Panc1 (cell line): ENCODE measurements at places on chromosomes 7 and 10. TPM values are rescaled to one million over a fixed set of nuclear protein-coding genes. Genes with fewer than 3 reads are reported as not detected.

Gene CNTNAP2
- 0.03 TPM for total RNA-seq

Gene KLF14
- total RNA-seq = 0.39 TPM

DNA sequence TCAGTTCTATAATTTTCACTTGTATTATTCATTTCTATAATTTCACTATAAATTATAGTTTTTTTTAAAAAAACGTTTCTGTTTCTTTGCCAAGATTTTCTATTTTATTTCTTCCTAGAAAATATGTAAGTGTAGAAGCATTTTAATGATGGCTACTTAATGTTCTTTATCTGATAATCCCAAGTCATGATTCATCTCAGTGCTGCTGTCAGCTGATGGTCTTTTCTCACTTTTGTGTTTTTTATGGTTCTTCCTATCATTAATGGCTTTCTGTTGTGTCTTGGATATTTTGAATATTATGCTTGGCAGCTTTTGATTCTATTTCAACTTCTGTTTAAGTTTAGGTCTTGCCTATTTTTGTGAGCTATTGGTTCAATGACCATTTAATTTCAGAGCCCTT is 268.6 kb downstream of the BAMBI start:
- no peaks in the 10 kb centered on the region for H3K27me3 ChIP-seq
- H3K4me3 ChIP-seq = no peak overlapping the region
- H3K36me3 ChIP-seq = no peaks in the 10 kb centered on the region

DNA sequence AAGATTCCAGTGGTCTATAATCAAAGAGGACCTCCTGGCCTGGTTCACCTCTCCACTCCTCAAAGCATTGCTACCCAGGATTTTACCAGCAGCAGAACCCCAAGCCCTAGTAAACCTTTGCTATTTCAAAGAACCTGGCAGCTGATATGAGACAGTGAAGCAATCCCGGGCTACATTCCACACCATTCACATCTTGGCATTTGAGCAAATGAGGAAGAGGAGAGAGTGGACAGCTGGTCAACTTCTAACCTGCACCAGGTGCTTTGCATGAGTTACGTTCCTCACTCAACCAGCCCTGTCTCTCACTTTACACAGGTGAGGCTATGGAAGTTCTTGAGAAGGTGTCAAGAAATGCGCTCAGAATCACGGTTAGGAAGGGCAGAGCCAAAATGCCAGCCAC is 1.1 kb downstream of the CCDC3 start:
- no peaks in the 10 kb centered on the region for H3K36me3 ChIP-seq
- H3K4me3 ChIP-seq = no peak overlapping the region
- no peaks in the 10 kb centered on the region for H3K27me3 ChIP-seq
- no peak for DNase-seq
- no peaks in the 10 kb centered on the region for H3K4me1 ChIP-seq

DNA sequence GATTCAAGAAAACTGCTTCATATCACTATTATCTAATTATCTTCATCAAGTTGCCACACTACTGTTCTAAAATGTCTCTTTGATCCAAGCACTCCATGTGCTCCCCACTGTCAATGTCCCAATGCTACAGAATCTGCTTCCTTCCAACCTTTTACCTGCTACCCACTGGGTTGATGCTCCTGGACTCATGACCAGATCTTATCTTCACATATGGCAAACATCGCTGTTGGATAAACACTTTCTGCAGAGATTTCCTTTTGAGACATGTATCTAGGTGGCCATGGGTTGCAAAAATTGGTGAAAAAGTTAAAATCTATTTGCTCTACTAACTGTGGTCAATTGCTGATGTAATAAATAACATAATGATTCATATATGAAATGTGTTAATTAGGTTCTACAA is 24.5 kb upstream of the SEMA3C start:
- peaks cover 38% of the 10 kb centered on the region for H3K4me1 ChIP-seq
- no peaks in the 10 kb centered on the region for H3K36me3 ChIP-seq
- peak; percentile 46 for DNase-seq
- no peak overlapping the region for H3K4me3 ChIP-seq

GRCh38 chr10:85619832-85620231 is 746.8 kb downstream of the GRID1 start:
- H3K27ac ChIP-seq = no peak overlapping the region
- H3K4me1 ChIP-seq = no peaks in the 10 kb centered on the region
- no peaks in the 10 kb centered on the region for H3K36me3 ChIP-seq
- H3K27me3 ChIP-seq = no peaks in the 10 kb centered on the region
- H3K4me3 ChIP-seq = no peak overlapping the region

- H3K36me3 ChIP-seq = no peaks in the 10 kb centered on the region
- H3K4me1 ChIP-seq = peaks cover 10% of the 10 kb centered on the region; the same call in 1 of the 2 replicates
- no peaks in the 10 kb centered on the region for H3K27me3 ChIP-seq
- DNase-seq = no peak
- no peak overlapping the region for H3K4me3 ChIP-seq
- H3K27ac ChIP-seq = no peak overlapping the region
These were observed 70.8 kb downstream of the EEPD1 start for GRCh38 chr7:36223851-36224250.

- peaks cover 10% of the 10 kb centered on the region for H3K4me1 ChIP-seq
- H3K27ac ChIP-seq = no peak overlapping the region
- no peak overlapping the region for H3K4me3 ChIP-seq
- DNase-seq = no peak
- H3K27me3 ChIP-seq = no peaks in the 10 kb centered on the region
- no peaks in the 10 kb centered on the region for H3K36me3 ChIP-seq
These were observed 88.6 kb downstream of the SPAG6 start for GRCh38 chr10:22433875-22434274.

- H3K27me3 ChIP-seq = no peaks in the 10 kb centered on the region
- H3K4me1 ChIP-seq = no peaks in the 10 kb centered on the region; the same call in 1 of the 2 replicates
- DNase-seq = no peak
- no peaks in the 10 kb centered on the region for H3K36me3 ChIP-seq
These were observed 108.7 kb downstream of the SEMA3D start for GRCh38 chr7:85078181-85078580.

DNA sequence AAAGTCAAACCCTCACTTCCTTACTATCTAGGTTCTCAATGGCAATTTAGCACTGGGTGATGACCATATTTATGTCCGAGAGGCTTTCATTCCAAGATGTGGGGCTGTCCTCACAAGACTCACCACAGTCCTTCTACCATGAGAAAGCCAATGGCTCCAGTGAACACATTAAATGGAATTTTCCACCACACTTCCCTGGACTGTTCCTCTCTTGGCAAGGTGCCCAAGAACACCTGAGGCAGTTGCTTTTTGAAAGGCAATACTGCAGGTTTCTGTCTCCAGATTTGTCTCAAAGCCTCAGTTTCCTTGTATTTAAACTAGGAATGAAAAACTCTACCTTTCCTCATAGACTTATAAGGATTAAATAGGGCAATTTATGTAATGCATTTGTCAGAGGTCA is 24.2 kb downstream of the AFAP1L2 start:
- H3K4me1 ChIP-seq = peaks cover 47% of the 10 kb centered on the region
- H3K27me3 ChIP-seq = no peaks in the 10 kb centered on the region
- no peaks in the 10 kb centered on the region for H3K36me3 ChIP-seq
- DNase-seq = no peak
- no peak overlapping the region for H3K4me3 ChIP-seq

Gene GIMAP2
- 1.5 TPM for total RNA-seq
